CD8-positive, alpha-beta memory T cell (primary cell): ENCODE measurements at places on chromosomes 16 and 17. TPM values are rescaled to one million over a fixed set of nuclear protein-coding genes. Genes with fewer than 3 reads are reported as not detected.

The VTN gene
- 0.57 TPM for total RNA-seq

The CRISPLD2 gene
- not detected for total RNA-seq

The NR1D1 gene
- 10.0 TPM for total RNA-seq

DNA sequence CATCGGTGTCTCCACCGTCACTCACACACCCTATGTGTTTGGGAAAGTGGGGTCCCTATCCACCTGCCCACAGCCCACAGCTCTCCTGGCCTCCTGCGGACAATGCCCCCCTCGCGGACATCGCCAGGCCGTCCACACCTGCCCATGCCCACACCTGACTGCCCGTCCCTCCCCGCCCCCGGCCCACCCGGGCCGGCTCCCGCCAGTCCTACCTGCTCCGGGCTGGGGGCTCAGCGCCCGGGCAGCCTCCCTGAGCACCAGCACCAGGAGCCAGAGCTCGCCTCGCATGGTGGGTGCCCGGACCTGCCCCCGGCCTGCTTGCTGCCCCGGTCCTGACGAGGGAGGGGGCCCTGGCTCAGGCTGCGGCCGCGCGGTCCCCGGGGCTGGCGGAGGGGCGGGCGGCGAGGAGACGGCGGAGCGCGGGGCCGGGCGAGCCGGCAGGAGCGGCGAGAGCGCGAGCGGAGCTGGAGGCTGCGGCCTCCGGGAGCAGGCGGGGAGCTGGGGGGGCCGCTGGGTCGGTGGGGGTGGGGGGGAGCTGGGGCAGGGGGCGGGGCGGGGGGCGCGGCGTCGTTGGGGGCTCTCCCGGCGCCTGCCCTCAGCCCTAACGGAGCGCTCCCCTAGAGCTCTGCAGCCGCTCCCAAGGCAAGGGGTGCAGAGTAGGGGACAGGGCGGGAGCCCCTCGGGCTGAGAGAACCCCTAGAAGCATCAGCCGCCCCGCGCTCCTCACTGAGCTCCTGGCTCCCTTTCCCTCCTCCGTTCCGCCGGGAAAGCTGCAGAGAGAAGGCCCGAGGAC is at the start of gene PLXDC1:
Gene PLXDC1, minus strand, starts transcription at position 488 of the 793 bp plus-strand sequence. Its CDS starts 200 bp downstream, at position 288.
- H3K27ac ChIP-seq, result no peak within 1 kb of the TSS
- H3K27me3 ChIP-seq, result no peaks in the 10 kb centered on the region
- peaks cover 8% of the 10 kb centered on the region for H3K4me1 ChIP-seq
- H3K36me3 ChIP-seq, result no peaks in the 10 kb centered on the region

GRCh38 chr16:88691924-88692560 is 5.7 kb upstream of the SNAI3 start:
- no peaks in the 10 kb centered on the region for H3K27me3 ChIP-seq
- peak overlapping the region; percentile 61 for H3K4me3 ChIP-seq
- no peak for DNase-seq
- peaks cover 9% of the 10 kb centered on the region for H3K36me3 ChIP-seq
- no peak overlapping the region for H3K27ac ChIP-seq

DNA sequence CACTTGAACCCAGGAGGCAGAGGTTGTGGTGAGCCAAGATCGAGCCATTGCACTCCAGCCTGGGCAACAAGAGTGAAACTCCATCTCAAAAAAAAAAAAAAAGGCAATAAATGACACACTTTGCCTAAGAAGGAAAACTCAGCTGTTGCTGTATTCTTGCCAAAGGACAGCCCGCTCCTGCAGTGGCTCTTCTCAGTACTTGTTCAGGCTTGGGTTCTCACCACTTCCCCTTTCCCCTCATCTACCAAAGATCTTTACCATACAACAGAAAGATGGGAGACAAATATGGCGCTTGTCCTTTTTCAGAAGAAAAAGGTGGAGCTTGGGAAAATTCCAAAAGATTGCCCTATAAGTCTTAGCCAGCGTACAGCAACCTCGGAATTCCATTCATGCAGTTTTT is 58.5 kb downstream of the MYH13 start:
- H3K27me3 ChIP-seq, result no peaks in the 10 kb centered on the region
- H3K4me3 ChIP-seq, result no peak overlapping the region
- no peak for DNase-seq
- no peaks in the 10 kb centered on the region for H3K36me3 ChIP-seq
- H3K27ac ChIP-seq, result no peak overlapping the region
